ENCODE measurements at places on chromosomes 12 and 14.

GRCh38 chr14:74584951-74585350 is 27.1 kb downstream of the LTBP2 start:
- peak; percentile 5 for DNase-seq

DNA sequence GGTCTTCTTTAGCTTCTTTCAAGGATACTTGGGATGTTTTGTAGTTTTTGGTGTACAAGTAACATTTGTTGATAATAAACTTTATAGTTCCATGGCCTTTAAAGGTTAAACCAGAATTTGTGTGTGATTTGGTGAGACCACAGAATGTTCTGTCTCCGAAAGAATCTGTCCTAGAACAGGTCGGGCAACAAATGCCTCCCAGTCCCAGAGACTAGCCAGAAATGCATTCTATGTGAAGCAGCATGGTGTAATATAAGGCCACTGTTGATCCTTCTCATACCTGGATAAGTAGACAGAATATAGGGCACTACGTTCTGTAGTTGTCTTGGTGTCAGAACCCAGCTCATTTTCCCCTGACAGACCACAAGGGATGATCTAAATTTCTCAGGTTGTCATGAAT is 10.0 kb downstream of the STYK1 start:
- DNase-seq, result no peak

DNA sequence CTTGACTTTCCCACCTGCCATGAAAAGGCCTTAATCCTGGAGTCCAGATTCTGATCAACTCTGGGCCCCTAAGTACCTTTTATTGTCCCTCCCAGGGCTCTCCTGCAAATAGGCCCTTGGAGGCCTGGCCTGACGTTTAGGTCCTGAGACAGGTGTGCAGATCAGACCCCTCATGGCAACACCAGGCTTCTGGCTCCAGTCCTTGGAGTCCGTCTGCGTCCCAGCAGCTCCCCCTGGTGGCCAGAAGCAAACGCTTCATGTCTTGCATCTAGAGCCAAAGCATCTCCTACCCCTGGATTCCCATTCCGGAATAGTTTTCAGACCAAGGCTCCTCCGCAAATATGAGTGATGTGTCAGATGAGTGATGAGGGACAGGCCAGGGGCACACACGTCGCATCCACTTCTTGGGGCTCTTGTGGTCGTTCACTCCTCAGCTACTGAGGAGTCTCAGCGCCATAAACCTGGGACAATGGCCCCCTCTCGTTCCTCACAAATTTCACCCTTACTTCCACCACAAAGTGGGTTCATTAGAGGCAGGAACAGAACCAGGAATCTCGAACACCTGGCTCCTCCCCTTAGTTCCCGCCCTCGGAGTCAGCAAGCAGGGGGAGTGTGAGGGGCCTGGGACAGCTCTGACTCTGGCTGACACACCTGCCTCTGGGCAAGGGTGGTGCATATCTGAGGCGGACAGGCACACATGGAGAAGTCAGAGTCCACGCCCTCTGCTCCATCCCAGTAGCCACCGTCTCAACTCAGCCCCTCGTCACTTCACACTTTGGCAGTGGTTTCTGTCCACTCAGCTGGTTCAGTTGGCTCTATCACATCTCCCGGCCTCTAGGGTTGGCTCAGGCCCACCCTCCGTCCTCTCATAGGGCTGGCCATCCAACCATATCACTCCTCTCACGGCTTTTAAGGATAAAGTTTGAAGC is 77.9 kb upstream of the PWP1 start:
- peak; percentile 92 for DNase-seq

DNA sequence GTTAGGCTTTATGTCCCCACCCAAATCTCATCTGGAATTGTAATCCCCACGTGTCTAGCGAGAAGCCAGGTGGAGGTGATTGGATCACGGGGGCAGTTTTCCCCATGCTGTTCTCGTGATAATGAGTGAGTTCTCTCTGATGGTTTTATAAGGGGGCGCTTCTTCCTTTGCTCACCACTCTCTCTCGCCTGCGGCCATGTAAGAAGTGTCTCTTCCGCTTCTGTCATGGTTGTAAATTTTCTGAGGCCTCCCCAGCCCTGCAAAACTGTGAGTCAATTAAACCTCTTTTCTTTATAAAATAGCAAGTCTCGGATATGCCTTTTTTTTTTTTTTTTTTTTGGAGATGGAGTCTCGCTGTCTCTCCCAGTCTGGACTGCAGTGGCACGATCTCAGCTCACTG is 13.3 kb downstream of the IL31 start:
- no peak for DNase-seq

DNA sequence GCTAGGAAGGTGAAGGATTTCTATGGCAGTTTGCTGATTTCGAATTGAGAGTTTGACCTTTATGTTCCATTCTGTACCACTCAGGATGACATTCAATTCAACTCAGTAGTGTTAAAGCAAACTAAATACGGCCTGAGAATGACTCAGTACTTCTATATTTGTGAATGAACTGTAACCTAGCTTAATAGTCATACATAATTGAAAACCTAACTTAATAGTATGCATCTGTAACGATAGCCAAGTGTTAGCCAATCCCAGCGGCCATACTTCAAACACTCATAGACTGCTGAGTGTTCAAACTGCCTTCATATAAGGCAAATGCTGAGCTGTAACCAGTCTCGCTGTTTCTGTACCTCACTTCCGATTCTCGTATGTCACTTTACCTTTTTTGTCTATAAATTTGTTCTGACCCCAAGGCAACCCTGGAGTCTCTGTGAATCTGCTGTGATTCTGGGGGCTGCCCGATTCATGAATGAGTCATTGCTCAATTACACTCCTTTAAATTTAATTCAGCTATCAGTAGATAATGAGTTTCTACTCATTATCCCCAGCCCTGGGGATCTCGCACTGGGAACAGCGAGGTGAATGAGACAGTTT is 98.5 kb upstream of the SLC24A4 start:
- no peak for DNase-seq

GRCh38 chr12:112430929-112431328 is 12.2 kb downstream of the PTPN11 start:
- no peak for DNase-seq

DNA sequence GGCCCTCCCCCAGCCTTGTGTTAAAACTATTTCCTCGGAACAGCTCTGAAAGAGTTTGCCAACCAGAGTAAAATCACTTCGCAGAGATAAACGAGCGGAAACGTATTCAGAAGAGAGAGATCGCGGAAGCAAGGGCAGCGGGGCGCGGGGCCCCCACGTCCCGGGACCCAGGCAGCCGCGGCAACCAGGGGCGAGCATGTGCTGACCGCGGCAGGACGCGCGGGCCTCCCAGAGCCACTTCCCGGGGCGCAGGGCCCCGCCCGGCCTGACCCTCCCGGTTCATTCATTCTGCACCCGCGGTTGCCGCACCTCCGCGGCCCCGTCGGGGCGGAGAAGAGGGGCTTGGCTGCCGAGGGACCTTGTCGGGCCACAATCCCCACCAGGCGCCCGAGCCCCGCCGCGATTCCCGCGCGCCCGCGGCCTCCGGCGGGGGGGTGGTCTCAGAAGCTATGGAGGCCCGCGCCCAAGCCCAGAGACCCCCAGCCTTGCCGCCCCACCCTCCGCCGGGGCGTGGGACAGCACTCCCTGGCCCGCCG is 598 bp downstream of the UBE2N start:
- DNase-seq, result peak; percentile 43

DNA sequence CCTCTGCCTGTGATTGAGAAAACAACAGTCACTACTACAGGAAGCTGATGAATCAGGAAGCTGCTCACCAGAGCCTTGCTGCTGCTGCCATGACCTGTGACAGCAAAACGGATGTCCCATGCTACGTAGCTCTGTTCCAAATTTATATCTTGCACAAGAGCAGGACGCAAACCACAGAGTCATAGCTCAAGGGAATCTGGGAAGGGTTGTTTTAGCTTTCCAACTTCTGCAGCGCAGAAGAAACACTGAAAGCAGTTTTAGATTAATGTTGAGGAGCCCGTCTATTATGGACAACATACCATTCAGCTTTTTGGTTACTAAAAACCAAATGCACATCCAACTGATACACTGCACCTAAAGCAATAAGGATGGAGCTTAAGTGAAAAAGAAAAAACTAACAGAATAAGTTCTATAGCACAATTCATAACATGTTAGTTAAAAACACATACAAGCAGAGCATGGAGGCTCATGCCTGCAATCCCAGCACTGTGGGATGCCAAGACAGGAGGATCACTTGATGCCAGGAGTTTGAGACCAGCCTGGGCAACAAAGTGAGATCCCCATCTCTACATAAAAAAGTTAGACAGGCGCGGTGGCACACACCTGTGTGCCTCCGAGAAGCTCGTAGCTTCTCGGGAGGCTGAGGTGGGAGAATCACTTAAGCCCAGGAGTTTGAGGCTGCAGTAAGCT is 1.7 kb upstream of the ANKRD33 start:
- DNase-seq, result no peak

- DNase-seq, result no peak
Observed at GRCh38 chr14:50855558-50855957, 16.3 kb upstream of the ABHD12B start.

All from glutamatergic neuron (in vitro differentiated cells).